ELR (cell line): ENCODE measurements at places on chromosomes 1 and 21.

GRCh38 chr1:107105914-107106313 lies 34.9 kb upstream of the NTNG1 start:
- DNase-seq, result no peak

DNA sequence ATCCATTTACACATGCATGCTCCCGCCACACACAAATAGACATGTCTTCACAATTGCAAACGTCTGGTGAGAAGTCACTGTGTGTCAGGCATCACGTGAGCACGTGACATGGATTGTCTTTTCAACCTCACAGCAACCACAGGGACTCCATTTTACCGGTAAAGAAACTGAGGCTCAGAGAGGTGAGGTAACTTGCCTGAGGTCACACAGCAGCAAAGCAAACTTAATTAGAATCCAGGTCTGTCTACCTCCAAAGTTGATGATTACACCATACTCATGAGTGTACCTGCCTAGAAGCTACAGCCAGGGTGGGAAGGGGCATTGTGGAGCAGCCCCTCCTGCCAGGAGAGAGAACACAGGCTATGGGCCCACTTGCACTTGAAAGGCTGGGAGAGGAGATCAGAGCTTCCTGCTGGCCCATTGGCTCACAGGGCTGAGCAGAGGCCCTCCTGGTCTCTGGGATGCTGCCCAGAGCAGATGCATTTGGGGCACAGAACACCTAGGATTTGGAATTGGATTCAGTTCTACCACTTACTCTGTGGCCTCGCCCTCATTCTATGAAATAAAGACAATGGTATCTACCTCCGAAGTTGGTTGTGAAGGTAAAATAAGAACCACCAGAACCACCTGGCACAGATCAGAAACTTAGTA lies 44.4 kb upstream of the SELENON start:
- DNase-seq, result no peak

GRCh38 chr1:231442735-231443134 lies 20.6 kb upstream of the EGLN1 start:
- no peak for DNase-seq

DNA sequence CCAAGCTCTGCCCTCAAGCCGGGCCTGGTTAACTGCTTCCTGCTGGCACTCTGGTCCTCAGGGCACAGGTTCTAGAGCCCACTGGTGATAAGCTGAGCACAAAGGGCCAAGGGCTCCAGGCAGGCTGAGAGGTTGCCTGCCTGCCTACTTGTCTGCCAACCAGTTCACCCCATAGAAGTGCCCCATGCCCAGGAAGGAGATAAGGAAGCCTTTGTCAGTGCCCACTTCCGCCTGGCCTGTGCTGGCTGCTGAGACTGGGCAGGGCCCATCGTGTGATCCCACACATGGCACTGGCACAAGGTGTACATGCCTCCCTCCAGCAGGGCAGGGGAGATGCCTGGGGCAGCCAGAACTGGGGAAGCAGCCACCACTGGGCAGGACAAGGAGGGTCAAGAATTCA lies 24.1 kb downstream of the SLC9A1 start:
- no peak for DNase-seq

DNA sequence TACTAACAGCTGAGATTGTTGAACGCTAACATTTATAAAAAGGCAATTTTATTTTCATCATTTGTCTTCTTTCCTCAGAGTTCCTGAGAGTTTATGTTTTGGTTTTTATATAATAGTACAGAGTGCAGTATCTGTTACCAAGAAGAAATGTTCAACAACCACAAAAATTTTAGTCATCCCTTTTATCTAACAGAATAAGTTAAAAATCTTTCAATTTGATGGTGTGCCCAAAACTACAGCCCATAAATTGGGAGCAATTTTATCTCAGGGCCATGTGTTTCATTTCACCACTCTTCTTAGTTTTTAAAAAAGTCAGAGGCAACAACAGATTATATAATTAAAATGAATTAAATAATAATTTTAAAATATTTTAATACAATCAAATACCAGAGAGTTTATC lies 37.1 kb downstream of the NEXN start:
- no peak for DNase-seq

DNA sequence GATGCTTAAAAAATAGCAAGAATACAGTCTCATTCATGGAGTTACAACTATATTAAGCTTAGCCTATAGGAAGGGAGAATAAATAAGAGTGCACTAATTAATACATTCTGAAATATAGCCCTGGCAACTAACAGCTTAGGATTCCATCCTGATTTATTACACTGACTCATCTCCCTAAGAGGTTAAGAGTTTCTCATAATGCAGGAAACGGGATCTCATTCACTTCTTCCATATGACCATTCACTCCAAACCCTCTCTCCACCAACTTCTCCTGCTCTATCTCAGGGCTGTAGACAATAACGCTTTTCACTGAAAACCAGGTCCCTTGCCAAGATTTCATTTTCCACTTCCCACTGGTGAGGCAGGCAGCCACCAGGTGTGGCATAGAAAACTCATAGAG lies 168.5 kb upstream of the PLD5 start:
- DNase-seq, result no peak
